ENCODE measurements at places on chromosomes 3 and 15.

GRCh38 chr3:9491506-9491905, 62.1 kb downstream of the LHFPL4 start:
- H3K4me1 ChIP-seq = no peaks in the 10 kb centered on the region
- no peak overlapping the region for H3K4me3 ChIP-seq
- no peak overlapping the region for H3K27ac ChIP-seq
- no peak for DNase-seq
- H3K27me3 ChIP-seq = no peaks in the 10 kb centered on the region

DNA sequence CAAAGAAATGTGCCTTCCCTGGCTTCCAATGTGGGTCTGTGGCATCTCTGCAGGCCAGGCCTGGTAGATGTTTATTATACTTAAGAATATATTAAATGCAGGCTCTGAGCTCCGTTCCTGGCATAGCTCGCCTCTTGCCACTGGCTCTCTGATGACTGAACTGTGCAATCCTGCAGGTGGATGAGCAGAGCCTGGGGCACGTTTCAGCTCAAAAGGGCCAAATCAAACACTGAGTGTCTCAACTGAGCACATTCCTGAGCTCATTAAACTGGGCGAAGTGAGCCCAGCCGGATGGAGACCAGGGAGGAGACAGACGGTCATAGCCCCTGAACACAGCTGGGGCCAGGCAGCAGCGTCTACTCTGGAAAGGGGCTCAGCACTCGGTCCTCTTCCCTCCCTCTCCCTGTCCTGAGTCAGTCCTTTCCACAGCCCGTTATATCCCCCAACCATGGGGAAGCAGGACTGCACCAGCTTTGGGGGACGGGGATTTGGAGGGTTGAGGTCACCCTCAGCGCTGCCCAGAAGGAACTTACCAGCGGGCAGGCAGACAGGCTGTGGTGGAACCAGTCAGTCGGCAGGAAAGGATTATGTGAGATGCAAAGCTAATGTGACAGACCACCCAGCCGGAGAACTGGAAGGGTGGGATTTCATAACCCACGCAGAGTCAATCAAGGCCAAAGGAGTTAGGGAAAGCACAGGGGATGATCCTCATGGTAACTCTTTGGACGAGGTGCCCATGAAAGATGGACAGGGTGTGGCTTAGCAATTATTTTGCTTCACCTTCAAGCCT, 77.4 kb upstream of the ANKRD34C start:
- no peaks in the 10 kb centered on the region for H3K4me1 ChIP-seq
- H3K36me3 ChIP-seq = no peaks in the 10 kb centered on the region
- H3K27me3 ChIP-seq = peaks cover 9% of the 10 kb centered on the region
- DNase-seq = no peak
- no peak overlapping the region for H3K27ac ChIP-seq

- no peak overlapping the region for H3K27ac ChIP-seq
- no peaks in the 10 kb centered on the region for H3K4me1 ChIP-seq
- peaks cover 1% of the 10 kb centered on the region for H3K27me3 ChIP-seq
- DNase-seq = no peak
- H3K4me3 ChIP-seq = no peak overlapping the region
These were observed 18.5 kb upstream of the CMTM8 start for GRCh38 chr3:32220006-32220405.

GRCh38 chr3:196219194-196219969, 3.0 kb downstream of the SLC51A start:
- peak overlapping the region; percentile 25 for H3K4me3 ChIP-seq
- peak overlapping the region; percentile 46 for H3K27ac ChIP-seq
- peak; percentile 65 for DNase-seq
- no peaks in the 10 kb centered on the region for H3K27me3 ChIP-seq

DNA sequence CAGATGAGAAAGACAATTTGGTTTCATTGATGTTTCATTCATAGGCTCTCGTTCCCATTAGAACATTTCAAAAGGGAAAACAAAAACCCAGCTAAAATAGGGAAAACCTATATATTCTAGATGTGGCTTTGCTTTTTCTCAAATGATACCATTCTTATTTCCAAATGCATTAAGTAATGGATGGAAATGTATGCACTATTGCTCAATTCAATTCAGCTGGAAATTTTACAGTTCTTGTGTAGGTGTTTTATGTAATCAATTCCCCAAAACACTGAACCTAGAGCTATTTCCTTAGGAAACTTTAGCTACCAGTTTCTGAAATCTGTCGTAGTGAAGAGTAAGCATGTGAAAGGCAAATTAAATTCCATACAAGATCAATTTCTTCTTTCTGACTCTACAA, 11.7 kb downstream of the IL1RAP start:
- no peaks in the 10 kb centered on the region for H3K4me1 ChIP-seq
- H3K4me3 ChIP-seq = no peak overlapping the region
- H3K27ac ChIP-seq = no peak overlapping the region
- H3K27me3 ChIP-seq = no peaks in the 10 kb centered on the region

- H3K36me3 ChIP-seq = no peaks in the 10 kb centered on the region
- H3K4me3 ChIP-seq = no peak overlapping the region
- H3K27me3 ChIP-seq = no peaks in the 10 kb centered on the region
- no peak overlapping the region for H3K27ac ChIP-seq
These were observed 82.6 kb upstream of the SMAD3 start for GRCh38 chr15:66982816-66983215.

DNA sequence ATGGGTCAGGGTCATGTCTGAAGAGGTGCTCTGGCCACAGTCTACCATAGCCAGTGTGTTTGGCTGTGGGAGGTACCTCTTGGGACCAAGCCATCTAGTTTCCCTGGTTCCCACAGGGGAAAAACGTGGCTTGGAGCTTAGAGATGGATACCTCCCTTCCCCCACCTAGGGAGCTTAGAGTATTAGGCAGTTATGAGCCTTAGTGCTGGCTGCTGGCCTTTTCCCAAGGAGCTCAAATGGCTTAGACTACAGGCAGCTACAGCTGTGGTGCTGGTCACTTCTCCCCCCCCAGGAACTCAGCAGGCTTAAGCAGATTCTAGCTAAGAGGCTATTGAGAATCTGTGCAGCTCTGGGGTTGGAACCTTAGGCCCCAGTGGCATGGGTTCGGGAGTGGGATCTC, 591.2 kb downstream of the NSUN3 start:
- no peaks in the 10 kb centered on the region for H3K27me3 ChIP-seq
- H3K27ac ChIP-seq = no peak overlapping the region
- no peak overlapping the region for H3K4me3 ChIP-seq
- H3K36me3 ChIP-seq = no peaks in the 10 kb centered on the region
- no peak for DNase-seq

DNA sequence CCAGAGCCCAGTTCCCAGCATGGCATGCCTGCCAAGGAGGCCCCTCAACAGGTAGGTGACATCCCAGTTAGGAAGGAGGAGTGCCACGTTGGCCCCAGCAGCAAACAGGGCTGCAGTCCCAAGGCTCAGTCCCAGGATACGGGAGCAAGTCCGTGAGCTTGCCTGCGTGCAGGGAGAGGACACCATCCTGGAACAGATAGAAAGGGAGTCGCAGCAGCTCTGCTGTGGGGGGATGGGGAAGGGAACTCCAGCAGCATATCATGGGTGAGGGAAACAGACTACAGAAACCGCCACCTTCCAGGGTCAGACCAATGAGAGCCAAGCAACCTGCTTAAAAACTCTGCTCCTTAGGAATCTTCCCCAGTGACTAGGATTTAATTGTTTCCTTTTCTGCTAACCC, 9.4 kb upstream of the DYNLT2B start:
- no peaks in the 10 kb centered on the region for H3K36me3 ChIP-seq
- no peaks in the 10 kb centered on the region for H3K27me3 ChIP-seq

- no peaks in the 10 kb centered on the region for H3K27me3 ChIP-seq
- H3K4me1 ChIP-seq = no peaks in the 10 kb centered on the region
- no peaks in the 10 kb centered on the region for H3K36me3 ChIP-seq
- no peak overlapping the region for H3K4me3 ChIP-seq
- no peak overlapping the region for H3K27ac ChIP-seq
- DNase-seq = no peak
These were observed 90.2 kb downstream of the NFKBIZ start for GRCh38 chr3:101939361-101940049.

DNA sequence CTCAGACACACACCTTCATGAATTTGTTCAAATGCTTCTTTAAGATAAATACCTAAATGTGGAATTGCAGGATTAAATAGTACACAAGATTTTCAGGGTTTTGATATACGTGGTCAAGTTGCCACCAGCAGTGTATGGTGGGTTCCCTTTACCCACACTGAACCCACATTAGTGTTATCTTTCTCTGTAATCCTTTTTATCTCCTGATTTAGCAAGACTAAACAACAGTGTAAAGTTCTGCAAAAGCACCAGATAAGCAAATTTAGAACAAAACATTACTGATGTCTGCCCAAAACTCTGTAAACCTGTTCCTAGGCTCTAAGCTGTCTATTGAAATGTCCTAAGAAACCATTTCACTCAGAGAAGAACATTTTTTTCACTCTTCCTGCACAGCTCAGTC, 352.9 kb downstream of the FHIT start:
- H3K4me1 ChIP-seq = no peaks in the 10 kb centered on the region
- H3K27me3 ChIP-seq = no peaks in the 10 kb centered on the region
- H3K36me3 ChIP-seq = no peaks in the 10 kb centered on the region
- DNase-seq = no peak

DNA sequence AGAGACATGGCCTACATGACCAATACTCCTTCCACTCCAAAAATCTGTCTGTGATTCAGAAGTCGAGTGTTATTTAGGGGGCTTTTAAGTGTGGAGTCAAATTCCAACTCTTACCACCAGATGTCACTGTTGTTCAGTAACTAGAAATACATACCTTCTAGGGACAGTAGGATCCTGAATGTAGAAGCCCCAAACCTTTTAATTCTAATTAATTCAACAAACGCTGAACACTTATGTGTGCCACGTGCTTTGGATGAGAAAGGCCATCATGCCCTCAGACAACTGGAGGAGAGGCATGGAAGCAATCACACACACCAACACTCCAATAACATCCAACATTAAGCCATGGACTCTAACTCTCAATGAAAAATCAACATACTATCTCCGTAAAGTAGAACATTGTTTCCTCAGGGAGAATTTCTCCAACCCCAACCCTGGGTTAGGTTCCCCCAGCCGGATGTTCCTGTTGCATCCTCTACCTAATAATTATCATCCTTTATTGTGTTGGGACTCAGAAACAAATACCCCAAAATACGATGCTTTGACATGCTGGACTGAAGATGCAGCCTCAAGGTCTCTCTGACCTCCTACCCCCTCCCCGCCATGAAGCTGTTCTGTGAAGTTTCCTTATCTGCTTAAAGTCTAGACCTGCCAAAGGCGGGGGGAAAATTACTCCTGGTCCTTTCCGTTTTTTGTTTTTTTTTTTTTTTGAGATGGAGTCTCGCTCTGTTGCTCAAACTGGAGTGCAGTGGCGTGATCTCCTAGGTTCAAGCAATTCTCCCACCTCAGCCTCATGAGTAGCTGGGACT, 8.0 kb upstream of the CCDC13 start:
- H3K4me1 ChIP-seq = no peaks in the 10 kb centered on the region
- no peak overlapping the region for H3K27ac ChIP-seq
- no peaks in the 10 kb centered on the region for H3K27me3 ChIP-seq
- H3K36me3 ChIP-seq = peaks cover 34% of the 10 kb centered on the region
- no peak for DNase-seq

DNA sequence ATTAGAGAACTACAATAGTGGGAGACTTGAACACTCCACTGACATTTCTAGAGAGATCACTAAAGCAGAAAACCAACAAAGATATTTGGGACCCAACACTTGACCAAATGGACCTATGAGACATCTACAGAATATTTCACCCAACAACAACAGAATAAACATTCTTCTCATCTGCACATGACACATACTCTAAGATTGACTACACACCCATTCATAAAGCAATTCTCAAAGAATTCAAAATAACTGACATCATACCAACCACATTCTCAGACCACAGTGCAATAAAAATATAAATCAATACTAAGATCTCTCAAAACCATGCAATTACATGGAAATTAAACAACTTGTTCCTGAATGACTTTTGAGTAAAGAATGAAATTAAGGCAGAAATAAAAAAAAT, 473.7 kb downstream of the LPP start:
- H3K4me3 ChIP-seq = no peak overlapping the region
- DNase-seq = no peak
- H3K4me1 ChIP-seq = peaks cover 21% of the 10 kb centered on the region
- H3K36me3 ChIP-seq = no peaks in the 10 kb centered on the region
- no peaks in the 10 kb centered on the region for H3K27me3 ChIP-seq

- H3K4me3 ChIP-seq = no peak overlapping the region
- H3K27ac ChIP-seq = no peak overlapping the region
- no peaks in the 10 kb centered on the region for H3K27me3 ChIP-seq
- DNase-seq = no peak
- peaks cover 21% of the 10 kb centered on the region for H3K36me3 ChIP-seq
These were observed 109.0 kb upstream of the CTDSPL start for GRCh38 chr3:37752649-37753025.

DNA sequence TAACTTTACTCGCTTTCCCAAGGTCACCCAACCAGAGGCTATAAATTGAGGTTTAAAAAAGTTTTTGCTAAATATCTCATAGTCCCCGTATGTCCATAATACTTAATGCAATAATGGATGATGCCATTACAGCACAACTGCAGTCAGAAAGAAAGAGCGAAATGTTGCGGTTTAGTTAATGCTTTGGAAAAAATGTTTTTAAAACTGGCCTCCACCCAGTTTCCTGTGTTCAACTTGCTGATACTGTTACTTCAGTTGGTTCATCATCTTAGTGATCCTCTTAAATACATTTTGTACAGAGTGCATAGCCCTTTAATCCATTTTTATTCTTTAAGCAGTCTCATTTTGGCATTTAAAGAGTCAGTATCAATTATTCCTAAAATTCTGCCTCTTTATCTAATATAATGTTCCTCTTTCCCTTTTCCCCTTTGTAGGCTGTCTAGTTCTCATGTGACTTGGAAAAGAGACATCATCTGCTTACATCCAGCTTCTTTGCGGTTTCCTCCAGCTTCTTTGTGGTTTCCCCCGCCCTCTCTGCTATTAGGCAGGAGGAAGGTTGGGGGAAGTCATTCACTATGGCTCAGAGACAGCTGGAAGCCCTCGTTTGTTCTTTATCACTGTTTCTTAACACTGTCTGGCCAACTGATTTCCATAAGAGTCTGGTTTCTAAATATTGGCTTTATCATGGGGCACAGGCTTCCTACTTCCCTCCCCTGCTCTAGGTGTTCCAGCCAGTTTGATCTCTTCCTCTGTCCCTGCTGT, 154.3 kb downstream of the GOLIM4 start:
- DNase-seq = no peak
- H3K4me3 ChIP-seq = no peak overlapping the region
- no peaks in the 10 kb centered on the region for H3K27me3 ChIP-seq

GRCh38 chr3:39843440-39843839, 34.0 kb downstream of the MYRIP start:
- H3K27ac ChIP-seq = no peak overlapping the region
- no peaks in the 10 kb centered on the region for H3K36me3 ChIP-seq
- no peaks in the 10 kb centered on the region for H3K4me1 ChIP-seq
- H3K27me3 ChIP-seq = no peaks in the 10 kb centered on the region
- H3K4me3 ChIP-seq = no peak overlapping the region

- no peaks in the 10 kb centered on the region for H3K4me1 ChIP-seq
- no peak overlapping the region for H3K27ac ChIP-seq
- H3K36me3 ChIP-seq = peaks cover 4% of the 10 kb centered on the region
- no peak overlapping the region for H3K4me3 ChIP-seq
- H3K27me3 ChIP-seq = no peaks in the 10 kb centered on the region
These were observed 33.3 kb downstream of the GLB1 start for GRCh38 chr3:33063651-33064051.

- no peaks in the 10 kb centered on the region for H3K4me1 ChIP-seq
- no peaks in the 10 kb centered on the region for H3K36me3 ChIP-seq
- no peak overlapping the region for H3K4me3 ChIP-seq
- peaks cover 7% of the 10 kb centered on the region for H3K27me3 ChIP-seq
- DNase-seq = no peak
These were observed 151.6 kb downstream of the FOXB1 start for GRCh38 chr15:60155661-60156060.

GRCh38 chr3:120435621-120436020, 15.2 kb downstream of the FSTL1 start:
- H3K4me1 ChIP-seq = no peaks in the 10 kb centered on the region
- no peak overlapping the region for H3K4me3 ChIP-seq
- H3K27me3 ChIP-seq = no peaks in the 10 kb centered on the region
- no peak overlapping the region for H3K27ac ChIP-seq
